ENCODE measurements at places on chromosomes 1 and 21.

DNA sequence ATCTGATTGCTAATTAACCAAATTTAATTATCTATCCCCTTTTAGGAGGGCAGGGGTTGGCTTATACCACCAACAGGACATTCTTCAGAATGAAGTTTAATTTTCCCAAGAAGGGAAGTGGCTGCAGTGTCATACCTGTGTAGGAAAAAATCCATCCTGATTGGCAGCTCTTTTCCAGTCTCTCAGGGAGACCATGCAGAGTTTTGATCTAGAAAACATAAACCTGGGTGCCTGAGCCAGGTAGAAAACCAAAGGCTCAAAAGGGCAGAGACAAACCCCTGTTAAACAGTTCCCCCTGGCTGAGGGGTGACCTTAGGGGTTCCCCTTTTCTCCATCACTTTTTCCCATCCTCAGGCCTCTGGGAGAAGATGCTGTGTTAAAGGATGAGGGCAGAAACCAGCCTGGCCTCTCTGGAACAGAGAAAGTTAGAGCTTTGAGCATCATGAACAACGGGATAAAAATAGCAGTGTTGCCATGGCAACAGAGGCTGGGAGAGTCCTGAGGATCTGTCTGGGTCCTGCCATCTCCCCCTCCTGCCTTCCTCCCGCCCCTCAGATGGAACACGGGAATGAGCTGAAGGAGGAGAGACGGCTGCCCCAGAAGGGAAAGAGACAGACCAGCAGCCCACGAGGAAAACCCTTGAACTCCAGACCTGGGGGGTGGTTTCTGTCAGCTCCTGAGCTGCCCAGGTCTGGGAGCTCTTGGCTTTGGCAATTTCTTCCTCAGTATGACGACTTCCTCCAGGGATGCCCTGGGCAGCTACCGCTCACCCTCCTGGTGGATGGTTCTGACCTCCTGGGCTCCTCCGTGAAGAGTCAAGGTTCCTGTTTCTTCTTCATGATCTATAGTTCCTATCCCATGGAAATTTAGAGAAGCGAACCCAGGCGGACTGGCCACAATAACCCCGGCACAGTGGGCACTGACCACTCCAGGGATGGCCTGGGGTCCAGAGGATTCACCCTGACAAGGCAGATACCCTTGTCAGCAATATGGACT lies 14.0 kb upstream of the LEMD1 start:
- no peak for DNase-seq

DNA sequence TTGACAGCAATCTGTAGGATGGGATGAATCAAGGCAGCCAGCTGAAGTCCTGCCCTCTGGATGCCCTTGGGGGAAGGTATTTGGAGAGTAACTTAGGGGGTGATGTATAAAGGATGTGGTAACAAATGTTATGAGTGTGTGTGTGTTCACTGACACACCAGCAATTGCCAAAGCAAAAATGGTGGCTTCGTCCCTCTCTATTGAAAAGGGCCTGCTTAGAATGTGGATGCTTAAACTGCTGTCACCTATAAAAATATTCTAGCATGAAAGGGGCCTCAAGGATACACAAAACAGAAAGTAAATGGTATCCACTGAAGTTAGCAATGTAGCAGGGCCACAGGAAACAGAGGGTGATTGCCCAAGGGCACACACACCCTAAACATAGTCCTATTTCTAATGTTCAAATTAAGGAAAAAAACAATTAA lies 15.1 kb upstream of the AIM2 start:
- DNase-seq = no peak

GRCh38 chr1:46285730-46286477 lies 17.5 kb downstream of the LRRC41 start:
- peak; percentile 7 for DNase-seq

DNA sequence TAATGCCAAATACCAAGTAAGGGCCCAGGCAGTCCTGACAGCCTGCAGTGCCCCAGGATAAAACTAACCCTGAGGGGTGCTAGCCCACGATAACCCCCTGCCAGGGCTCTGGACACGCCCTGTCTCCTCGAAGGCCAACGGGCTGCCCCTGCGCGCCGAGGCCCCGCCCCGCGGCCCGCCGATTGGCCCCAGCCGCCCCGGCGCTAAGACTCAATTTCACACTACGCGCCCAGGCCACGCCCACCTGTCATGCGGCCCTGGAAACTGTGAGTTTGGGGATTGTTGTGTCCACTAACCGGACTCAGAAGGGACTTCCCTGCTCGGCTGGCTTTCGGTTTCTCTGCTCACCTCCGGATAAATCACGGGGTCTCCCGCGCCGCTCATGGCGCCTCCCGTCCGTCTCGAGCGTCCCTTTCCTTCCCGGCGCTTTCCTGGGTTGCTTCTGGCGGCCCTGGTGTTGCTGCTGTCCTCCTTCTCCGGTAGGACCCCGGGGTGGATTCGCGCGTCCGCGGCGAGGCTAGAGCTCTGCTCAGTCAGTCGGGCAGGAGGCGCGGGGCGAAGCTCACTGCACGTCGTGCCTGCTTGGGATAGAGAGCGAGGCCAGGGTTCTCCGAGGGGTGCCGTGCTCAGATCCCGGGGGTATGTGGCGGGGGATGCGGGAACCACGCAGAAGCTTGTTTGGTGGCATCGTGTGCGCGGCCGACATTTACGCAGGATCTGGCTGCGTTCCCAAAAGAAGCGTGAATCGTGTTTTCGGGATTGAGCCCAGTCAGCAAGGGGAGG lies at the start of gene CR1L:
TSS of gene CR1L (plus strand) at position 282 of the 783 bp plus-strand sequence. CDS start at position 383, 101 bp downstream.
- peak; percentile 52 for DNase-seq

GRCh38 chr1:236257216-236257615 lies 24.5 kb downstream of the ERO1B start:
- DNase-seq = no peak

GRCh38 chr1:243748706-243749283 lies 101.2 kb downstream of the AKT3 start:
- DNase-seq = no peak

DNA sequence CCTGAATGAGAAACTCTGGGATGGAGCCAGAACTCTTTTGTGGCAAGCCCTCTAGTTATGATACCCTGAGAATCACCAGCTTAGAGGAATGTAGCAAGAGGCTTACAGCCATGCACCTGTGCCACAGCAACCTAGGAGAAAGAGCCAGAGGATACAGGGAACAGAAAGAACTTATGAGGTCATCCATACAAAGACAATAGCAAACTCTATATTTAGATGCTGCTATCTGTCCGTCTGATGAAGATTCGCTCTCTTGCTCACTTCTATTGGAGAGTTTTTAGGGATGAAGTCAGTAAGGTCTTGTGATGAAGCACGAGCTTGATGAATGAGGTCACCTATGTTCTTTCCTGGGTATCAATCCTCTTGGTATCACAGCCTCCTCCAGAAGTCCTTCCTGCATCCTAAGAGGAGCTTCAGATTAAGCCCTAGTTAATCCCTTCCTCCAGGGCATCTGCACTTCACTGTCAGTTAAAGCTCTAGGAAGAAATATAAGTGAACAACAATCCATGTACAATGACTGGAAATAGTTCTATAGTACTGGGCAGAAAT lies 185.6 kb downstream of the DAB1 start:
- DNase-seq = no peak

- no peak for DNase-seq
Observed at GRCh38 chr1:62321446-62321845, 2.2 kb upstream of the KANK4 start.

DNA sequence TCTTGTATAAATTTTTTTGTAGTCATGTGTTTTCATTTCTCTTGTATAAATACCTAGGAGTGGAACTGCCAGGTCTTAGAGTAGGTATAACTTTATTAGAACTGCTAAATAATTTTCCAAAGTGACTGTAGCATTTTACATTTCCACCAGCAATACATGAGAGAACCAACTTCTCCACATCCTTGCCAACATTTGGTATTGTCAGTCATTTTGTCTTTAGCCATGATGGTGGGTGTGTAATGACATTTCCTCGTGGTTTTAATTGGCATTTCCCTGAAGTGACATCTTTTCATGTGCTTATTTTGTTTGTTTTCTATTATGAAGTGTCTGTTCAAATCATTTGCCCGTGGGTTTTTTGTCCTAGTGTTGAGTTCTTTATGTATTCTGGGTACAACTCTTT lies 29.7 kb downstream of the ZBTB8A start:
- no peak for DNase-seq

- DNase-seq = no peak
Observed at GRCh38 chr1:170503665-170504064, 28.3 kb upstream of the GORAB start.

GRCh38 chr1:49306507-49307070 lies 529.9 kb upstream of the BEND5 start:
- DNase-seq = no peak

DNA sequence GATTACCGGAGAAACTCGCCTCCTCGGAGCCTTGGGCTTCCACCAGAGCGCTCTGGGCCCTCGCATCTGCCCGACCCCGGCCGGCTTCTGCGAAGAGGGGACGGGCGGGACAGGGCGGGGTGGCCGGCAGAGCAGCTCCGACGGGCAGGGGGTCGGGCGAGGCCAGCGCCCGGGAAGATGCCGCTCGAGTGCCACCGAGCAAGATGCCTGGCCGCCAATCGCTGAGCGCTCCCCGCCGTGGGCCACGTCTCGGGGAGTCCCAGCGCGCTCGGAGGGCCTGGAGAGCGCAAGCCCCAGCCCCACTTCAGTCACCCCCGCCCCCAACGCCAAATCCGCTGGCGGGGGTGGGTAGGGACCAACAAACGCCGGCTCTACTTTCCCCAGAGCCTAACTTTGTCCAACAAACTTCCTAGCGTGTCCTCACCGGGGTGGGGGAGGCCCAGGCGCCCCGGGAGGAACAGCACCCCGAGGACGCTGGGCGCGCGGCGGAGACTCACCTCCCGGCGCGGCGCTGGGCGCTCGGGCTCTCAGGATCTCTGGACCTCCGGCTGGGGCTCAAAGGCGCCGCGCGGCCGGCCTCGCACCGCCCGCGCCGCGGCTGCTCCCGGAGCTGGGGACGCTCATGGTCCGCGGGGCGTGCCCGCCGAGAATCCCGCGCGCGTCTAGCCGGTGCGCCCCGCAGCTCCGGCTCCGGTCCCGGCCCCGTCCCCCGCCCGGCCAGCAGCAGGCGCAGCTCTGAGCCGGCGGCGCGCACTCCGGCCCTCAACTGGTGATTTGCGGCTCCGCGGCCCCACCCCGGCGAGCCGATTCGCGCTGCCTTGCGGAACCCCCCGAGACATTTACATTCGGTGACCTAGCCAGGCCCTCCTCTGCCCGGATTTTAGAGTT lies at the start of gene BCAR3:
TSS of gene BCAR3 (minus strand) at position 737 of the 888 bp plus-strand sequence. CDS start 6,907 bp downstream, outside the sequence.
- DNase-seq = no peak

- no peak for DNase-seq
Observed at GRCh38 chr1:214566158-214567104, 15.0 kb upstream of the PTPN14 start.

DNA sequence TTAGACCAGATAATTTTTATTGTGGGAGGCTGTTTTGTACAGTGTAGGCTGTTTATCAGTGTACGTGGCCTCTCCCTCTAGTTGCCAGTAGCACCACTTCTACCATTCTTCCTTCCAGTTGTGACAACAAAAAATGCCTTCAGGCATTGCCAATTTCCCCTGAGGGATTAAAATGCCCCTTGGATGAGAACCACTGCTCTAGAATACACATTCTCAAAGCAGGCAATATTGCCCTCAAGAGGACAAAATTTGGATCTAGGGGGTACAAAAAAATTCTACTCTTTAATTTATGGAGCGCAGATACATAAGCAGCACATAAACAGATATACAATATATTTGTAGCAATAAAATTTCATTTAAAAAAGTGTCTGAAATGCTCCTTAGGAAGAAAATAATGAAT lies 674.6 kb downstream of the PTPRC start:
- DNase-seq = no peak

DNA sequence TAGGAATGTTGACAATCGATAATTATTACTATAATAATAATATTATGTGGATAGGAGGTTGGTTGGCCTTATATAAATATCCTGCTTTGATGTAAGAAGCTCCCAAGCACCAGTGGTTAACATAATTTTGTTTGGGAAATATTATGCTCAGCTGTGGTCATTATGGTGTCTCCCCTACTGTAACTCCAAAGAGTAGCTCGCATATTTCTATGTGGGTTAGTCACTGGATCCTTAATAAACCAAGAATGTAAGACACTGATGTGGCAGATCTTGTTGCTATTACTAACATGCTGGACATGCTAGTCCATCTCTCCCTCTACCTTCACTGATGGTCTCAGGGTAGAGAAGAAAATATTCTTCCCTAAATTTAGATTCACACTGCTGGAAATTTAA lies 79.2 kb upstream of the RALGPS2 start:
- DNase-seq = no peak

- no peak for DNase-seq
Observed at GRCh38 chr1:28163496-28164161, 12.9 kb downstream of the PTAFR start.

- no peak for DNase-seq
Observed at GRCh38 chr1:197913495-197914276, 3.5 kb upstream of the LHX9 start.

DNA sequence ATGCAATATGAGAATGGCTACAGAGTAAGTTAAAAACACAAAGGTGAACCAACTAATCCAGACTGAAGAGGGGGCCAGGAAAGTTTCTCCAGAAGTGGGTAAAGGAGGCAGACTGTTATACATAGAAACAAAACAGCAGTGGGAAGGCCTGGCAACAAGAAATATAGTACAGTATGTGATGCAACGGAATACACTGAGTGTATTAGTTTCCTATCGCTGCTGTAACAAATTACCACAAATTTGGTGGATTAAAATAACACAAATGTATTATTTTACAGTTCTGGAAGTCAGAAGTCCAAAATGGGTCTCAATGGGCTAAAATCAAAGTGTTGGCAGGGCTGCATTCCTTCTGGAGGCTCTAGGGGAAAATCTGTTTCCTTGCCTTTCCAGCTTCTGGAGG lies 95.2 kb downstream of the ZSWIM5 start:
- no peak for DNase-seq

DNA sequence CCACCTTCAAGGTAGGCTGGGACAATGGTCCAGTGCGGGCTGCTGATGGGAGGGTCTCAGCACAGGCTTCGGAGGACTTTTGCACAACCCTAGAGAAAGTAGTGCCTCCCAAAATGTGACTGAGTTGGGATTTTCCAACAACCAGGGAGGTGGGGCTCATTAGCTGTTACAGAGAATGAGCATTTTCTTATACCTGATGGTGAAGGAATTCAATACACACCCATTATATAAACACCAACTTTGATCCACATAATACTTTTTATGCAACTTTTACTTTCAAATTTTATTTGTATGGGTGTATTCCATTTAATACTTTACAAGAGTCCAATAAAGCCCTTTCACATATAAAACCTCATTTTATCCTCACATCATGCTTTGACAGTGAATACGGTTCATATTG lies 31.3 kb upstream of the RNF186 start:
- DNase-seq = no peak

DNA sequence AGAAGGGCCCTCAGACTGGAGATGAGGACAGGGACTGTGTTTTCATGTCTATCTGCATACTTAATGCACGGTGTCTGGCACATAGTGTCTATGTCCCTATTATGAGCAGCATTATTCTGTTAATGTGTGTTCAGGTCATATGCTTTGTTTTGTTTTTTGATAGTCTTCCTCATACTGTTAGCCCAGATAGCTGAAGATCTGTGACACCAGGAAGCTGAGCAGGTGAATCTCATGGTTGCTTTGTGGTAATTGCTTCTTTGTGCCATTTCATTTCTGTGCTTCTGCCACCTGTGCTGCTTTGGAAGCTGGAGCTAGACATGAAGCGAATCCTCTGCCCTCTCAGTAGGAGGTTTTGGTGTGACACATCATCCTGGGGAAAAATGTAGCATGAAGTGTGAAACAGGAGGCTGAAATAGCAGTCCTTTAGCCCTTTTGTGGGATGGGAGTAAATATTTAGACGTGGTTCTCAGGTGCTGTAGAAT lies 15.8 kb downstream of the SMAP2 start:
- DNase-seq = no peak

- DNase-seq = no peak
Observed at GRCh38 chr1:92698932-92699331, 86.0 kb downstream of the EVI5 start.

GRCh38 chr1:172109359-172109758 lies 268.1 kb downstream of the DNM3 start:
- no peak for DNase-seq
